ENCODE measurements at places on chromosomes 2 and 18.

GRCh38 chr2:200378652-200379290 is 72.3 kb downstream of the SPATS2L start:
- no peak for DNase-seq

GRCh38 chr2:16273111-16273510 is 332.8 kb downstream of the MYCN start:
- no peak for DNase-seq

DNA sequence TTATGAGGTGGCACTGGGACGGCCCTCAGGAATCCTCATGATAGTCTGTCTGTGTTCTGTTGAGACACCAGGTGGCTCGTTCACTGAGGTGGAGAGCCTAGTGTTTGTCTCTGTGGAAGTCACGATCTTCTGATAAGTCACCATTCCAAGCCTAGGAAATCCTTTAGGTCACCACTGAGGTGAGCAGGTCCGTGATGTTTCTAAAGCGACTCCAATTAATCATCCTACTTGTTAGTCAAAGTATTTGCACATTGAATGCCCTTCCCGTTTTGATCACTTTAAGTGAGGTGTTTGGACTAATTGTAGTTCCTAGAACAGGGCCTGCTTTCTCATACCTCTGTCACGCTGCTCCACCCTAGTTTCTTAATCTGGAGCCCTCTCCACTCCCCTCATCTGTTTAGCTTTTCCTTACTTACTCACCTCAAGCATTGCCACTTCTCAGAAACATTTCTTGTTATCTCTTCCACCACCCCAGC is 28.0 kb upstream of the DSG3 start:
- DNase-seq = no peak

GRCh38 chr2:236036045-236036444 is 132.1 kb downstream of the GBX2 start:
- DNase-seq = no peak

DNA sequence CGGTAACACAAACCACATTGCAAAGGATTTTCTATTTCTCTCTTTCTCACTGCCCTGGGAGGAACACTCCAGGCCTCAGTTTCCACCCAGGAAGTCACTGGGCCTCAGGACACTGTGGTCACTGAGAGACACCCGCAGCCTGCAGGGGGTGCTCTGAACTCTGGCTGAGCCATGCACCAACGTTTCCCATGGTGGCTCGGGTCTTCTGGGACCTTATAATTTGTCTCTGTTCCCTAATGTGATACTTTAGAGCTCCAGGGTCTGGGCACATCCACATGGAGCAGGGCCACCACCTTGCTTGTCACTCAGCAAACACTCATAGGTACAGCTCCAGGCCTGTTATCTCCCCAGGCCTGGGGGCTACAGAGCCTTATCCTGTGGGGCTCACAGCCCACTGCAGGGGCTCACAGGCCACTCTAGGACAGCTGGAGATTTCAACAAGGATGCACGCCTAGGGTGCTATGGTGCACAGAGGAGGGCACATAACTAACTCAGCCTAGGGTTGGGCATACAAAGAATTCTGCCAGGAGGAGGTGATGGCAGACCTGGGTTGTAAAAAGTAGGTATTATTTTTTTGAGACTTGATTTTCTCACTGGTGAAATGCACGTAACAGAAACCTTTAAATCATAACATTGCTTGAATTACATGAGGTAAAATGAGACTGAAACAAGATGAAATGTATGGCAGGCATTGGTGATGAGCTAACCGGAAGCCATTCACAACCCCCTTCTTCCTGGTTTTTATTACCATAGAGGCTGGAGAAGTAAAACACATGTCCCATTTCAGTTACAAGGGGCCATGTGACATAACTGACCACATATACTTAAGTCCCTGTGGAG is 3.0 kb upstream of the HS1BP3 start:
- no peak for DNase-seq

GRCh38 chr2:75833386-75833785 is 122.7 kb upstream of the GCFC2 start:
- DNase-seq = no peak

DNA sequence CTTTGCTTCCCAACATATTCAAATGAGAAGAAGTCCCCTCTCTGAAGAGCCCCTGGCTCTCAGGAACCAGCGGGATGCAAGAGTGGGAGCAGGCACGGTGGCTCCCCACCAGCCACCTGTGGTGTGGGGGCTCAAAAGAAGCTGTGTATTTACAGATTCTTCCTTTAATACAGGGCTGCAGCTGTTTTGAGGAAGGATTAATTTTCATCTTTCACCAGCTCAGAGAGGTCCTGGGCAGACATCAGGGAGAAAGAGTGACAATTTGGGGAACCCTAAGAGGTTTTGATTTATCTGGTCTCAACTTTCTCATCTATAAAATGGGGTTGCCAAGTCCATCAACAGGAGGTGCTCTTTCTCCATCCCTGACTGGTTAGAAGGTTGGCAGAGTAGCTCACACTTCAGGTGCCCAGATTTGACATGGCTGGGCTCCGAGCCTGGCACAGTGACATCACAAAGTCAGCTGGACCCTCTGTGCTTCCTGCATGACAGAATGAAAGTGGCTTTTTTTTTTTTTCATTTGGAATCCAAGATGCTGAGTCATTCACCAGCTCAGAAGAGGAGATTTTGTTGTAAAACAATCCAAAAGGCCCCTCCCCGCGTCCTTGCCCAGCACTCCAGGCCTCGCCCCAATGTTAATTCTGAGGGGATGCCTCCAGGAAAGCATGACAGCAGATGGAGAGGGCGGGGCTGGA is 15.5 kb upstream of the SIX2 start:
- DNase-seq = no peak

- DNase-seq = no peak
Measured at GRCh38 chr2:223523551-223524001, 78.6 kb downstream of the SCG2 start.

GRCh38 chr2:85724731-85725181 is 29.0 kb upstream of the ATOH8 start:
- no peak for DNase-seq

- DNase-seq = no peak
Measured at GRCh38 chr2:64992218-64992617, 3.0 kb downstream of the SLC1A4 start.

- DNase-seq = no peak
Measured at GRCh38 chr2:212901604-212902275, 249.7 kb downstream of the IKZF2 start.

GRCh38 chr18:10242936-10243680 is 211.3 kb upstream of the APCDD1 start:
- no peak for DNase-seq

GRCh38 chr18:77166523-77166922 is 33.9 kb upstream of the MBP start:
- DNase-seq = no peak

DNA sequence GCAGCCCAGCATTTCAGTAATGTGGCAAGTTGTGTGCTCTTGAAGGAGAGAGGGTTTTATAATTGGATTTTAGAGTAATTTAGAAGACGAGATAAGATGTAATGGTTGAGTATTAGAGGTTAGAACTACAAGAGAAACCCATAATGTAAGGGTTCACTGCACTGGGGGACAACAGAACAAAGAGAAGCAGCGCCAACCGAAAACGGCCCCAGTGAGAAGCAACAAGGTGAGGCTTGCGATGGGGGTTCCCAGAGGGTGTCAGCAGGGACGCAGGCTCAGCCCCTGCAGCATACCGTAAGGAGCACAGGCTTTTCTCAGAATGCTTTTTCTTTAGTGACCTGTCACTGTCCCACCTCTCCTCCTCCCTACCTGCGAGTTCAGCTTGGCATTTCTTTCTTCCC is 183.9 kb upstream of the ETAA1 start:
- no peak for DNase-seq

- no peak for DNase-seq
Measured at GRCh38 chr2:19251554-19251953, 106.9 kb downstream of the OSR1 start.

DNA sequence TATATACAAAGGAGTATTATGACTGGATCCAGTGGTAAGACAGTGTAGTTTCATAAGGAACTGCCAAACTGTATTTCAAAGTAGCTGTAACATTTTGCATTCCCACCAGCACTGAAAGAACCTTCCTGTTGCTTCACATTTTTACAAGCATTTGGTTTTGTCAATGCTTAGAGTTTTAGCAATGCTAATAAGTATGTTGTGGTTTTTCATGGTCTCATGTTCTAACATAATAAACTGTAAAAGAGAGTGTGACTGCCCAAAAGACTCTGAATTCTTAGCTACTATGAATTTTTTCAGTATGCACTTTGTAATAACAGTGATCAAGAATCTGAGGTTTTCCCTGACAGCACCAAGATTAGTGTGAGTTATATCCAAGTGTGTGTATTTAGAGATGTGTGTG is 604.2 kb downstream of the XIRP2 start:
- no peak for DNase-seq

Data from hematopoietic multipotent progenitor cell treated with erythropoietin and hydrocortisone succinate and interleukin-3 and kit ligand, for 17 days (in vitro differentiated cells).